SJSA1 (cell line): ENCODE measurements at places on chromosomes 11 and 22. TPM values are rescaled to one million over a fixed set of nuclear protein-coding genes. Genes with fewer than 3 reads are reported as not detected.
A peak's percentile ranks its signal among the peaks of the same experiment; 100 is the strongest.

Gene SHISAL1
- 1.5 and 2.4 TPM in 2 replicates for total RNA-seq

Gene SCGB1C1
- not detected in 2 replicates for total RNA-seq

Gene MAP6
- 0.13 TPM in 1 of 2 replicates, not detected in the other for total RNA-seq

Gene OR51B4
- not detected in 2 replicates for total RNA-seq

Gene POU2AF3
- not detected in 2 replicates for total RNA-seq

Gene DEFB131B
- not detected in 2 replicates for total RNA-seq

Gene FAM83F
- total RNA-seq, result not detected in 2 replicates

DNA sequence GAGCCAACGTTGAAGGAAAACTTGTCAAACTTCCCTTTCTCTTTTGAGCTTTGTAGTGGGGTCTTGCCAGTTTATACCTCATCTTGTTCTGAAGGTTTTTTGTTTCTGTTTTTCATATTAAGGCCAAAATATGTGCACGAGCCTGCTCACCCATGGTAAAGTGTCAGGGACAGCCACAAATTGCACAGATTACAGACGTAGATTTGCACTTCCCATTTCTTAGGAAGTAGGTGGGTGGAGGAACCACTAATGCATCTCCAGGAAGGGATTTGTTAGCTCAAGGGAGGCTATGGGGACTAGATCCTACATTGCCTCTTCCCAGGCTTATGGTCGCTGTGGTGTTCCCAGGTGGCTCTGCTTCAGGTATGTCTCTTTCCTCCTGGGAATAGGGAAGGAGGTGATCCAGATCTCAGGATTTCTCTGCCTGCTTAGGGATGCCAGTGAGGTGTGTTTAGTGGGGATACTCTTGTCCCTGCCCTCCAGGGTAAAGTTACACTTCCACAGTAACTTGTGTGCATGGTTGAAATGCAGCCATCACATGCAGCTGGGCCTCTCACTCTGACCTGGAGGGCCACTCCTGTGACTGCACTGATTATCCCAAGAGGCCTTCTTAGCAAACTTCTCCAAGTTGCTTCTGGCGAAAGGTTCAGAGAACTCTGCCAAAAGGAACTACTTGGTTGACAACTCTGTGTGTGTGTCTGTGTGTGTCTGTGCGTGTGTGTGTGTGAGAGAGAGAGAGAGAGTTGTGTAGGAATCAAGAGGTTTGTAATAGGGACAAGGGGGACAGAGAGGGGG is 9.8 kb downstream of the PPFIBP2 start:
- DNase-seq, result no peak

Gene CREBZF
- 15.2 and 24.6 TPM in 2 replicates for total RNA-seq

DNA sequence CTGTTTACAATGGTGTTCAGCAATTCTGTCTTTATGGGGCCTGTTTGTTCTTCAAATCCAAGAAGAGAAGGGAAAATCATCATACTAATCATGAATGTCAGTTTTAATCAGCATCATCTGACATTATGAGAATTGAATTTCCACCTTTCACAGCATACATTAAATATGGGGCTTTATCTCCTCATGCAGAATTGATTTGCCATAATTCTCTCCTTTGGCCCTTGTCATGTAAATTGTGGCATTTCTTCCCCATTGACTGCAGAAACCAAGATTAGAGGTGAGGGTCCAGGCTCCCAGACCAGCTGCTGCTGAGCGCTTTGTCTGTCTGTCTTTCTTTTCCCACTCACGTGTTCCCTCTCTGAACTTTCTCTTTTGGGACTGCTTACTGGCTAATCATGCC is 232.1 kb upstream of the NAV2 start:
- no peak for DNase-seq

GRCh38 chr11:104390651-104391050 is 226.7 kb upstream of the PDGFD start:
- no peak for DNase-seq

Gene AIFM3
- not detected in 2 replicates for total RNA-seq

DNA sequence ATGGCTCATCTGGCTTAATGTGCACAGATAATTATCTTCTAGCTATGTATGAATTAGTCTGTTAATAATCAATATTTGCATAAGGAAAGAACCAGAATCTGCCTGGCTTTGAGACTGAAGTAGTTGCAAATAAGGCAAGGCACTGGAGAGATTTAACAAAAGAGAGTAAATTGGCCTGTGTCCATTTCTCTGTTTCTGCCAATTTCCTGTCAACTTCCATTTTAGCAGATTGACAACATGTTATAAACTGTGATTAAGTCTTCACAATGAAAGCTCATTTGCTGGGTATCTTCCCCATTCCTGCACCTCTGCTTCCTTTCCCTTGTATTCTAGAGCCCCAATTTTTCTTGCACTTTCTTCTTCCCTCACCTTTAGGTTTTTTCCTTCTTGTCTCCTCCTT is 5.3 kb upstream of the TMEM123 start:
- DNase-seq, result no peak

Gene GTF2H1
- 93.8 and 121 TPM in 2 replicates for total RNA-seq

Gene ASPHD2
- 0.06 and 0.87 TPM in 2 replicates for total RNA-seq

Gene NXPE2
- 0.29 TPM in 1 of 2 replicates, not detected in the other for total RNA-seq

DNA sequence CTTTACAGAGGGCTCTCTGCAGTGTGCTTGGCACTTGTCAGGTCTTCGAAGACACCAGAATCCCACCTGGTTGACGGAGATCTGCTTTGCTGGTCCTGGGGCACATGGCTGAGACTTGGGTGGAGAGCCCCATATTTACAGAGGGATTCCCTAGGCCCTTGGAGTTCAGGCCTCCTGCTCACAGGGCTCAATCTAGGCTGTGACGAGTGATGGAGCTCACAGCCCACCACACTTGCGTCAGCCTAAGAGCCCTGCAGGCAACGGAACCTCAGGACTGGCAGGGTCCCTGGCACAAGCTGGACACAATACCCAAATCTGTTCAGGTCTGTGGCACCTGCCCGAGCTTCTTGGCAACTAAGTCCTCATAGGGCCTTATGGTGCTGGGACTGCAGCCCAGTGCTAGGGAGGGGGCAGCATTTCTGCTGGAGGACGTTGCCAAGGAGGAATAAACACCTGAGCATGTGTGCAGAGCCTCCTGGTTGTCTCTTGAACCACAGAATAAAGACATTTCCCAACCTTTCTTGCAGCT is 59.1 kb downstream of the KCNC1 start:
- DNase-seq, result no peak

Gene LGR4
- total RNA-seq, result 16.5 and 21.3 TPM in 2 replicates

- DNase-seq, result no peak
Measured at GRCh38 chr11:73949912-73950311, 914 bp upstream of the DNAJB13 start.

GRCh38 chr22:20127869-20128618 is 3.6 kb upstream of the ZDHHC8 start:
- DNase-seq, result no peak

GRCh38 chr11:3916962-3917361 is 61.5 kb downstream of the STIM1 start:
- DNase-seq, result no peak

Gene PVALB
- total RNA-seq, result not detected in 2 replicates

GRCh38 chr11:43410394-43410793 is 51.7 kb downstream of the TTC17 start:
- DNase-seq, result no peak

Gene DBX1
- not detected in 2 replicates for total RNA-seq

- DNase-seq, result no peak
Measured at GRCh38 chr11:134483857-134484256, 71.8 kb upstream of the B3GAT1 start.

Gene PRG3
- total RNA-seq, result not detected in 2 replicates

DNA sequence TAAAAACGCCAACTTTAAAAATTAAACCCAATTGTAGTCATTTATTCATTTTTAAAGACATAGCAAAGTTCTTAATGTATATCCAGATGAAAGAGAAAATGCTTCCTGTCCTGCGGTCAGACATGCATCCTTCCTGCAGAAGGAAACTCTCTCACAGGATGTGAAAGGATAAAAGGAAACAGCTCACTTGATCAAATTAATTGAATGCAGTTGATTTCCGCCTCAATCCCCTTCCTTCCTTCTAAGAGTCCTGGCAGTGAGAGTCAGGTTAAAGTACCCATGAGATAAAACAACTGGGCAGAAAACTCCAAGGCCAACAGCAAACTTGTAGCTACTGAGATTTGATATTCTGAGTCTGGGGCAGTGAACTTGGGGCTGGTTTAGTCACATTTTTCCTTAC is 38.5 kb downstream of the CWC15 start:
- DNase-seq, result no peak

GRCh38 chr11:117822074-117823033 is 2.2 kb downstream of the FXYD2 start:
- no peak for DNase-seq

- DNase-seq, result no peak
Measured at GRCh38 chr22:20946080-20946986, 20.7 kb upstream of the AIFM3 start.

DNA sequence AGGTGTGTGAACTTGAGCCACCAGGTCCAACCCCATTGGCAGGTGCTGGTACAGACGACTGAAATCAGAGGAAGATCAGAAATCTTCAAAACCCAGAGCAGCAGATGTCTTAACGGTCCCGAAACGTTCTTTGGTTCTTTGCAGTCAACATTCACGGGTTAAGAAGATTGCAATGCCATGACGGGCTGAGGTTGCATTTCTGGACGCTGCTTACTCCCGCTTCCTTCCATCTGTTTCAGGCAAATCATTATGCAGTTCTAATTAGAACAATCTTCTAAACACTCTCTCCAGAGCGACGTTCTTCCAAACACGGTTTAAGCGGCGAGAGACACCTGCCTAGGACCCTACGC is 492 bp upstream of the LUZP2 start:
- no peak for DNase-seq

GRCh38 chr11:128544471-128545051 is 42.8 kb downstream of the ETS1 start:
- no peak for DNase-seq

DNA sequence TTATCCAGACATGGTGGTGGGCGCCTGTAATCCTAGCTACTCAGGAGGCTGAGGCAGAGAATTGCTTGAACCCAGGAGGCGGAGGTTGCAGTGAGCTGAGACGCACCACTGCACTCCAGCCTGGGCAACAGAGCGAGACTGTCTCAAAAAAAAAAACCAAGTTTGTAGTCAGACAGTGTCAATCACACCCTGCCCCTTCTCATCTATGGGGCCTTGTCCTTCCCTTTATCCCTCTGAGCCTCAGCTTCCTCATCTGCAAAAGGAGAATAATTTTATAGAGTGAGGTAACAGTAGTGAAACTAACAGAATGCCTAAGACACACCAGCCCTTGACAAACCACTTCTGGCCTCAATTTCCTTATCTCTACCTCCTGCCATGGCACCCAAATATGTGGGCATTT is 10.7 kb downstream of the BCL9L start:
- DNase-seq, result no peak

GRCh38 chr22:41128606-41129005 is 36.2 kb downstream of the EP300 start:
- no peak for DNase-seq

GRCh38 chr11:84905411-84905810 is 721.7 kb downstream of the DLG2 start:
- no peak for DNase-seq

Gene GRAP2
- 0.61 TPM in 1 of 2 replicates, not detected in the other for total RNA-seq

Gene RIBC2
- not detected in 2 replicates for total RNA-seq

GRCh38 chr22:40757071-40757470 is 62.1 kb downstream of the SLC25A17 start:
- no peak for DNase-seq

- peak; percentile 42 for DNase-seq
Measured at GRCh38 chr11:77127235-77127911, 673 bp upstream of the MYO7A start.

- no peak for DNase-seq
Measured at GRCh38 chr11:134063124-134063495, 5.8 kb upstream of the JAM3 start.

Gene FUT4
- total RNA-seq, result 3.0 and 3.2 TPM in 2 replicates

- DNase-seq, result no peak
Measured at GRCh38 chr22:38716826-38717225, 11.1 kb downstream of the GTPBP1 start.

Gene ZNF215
- total RNA-seq, result not detected in 2 replicates

Gene VSIG10L2
- not detected in 2 replicates for total RNA-seq

Gene MS4A4A
- total RNA-seq, result 0.18 TPM in 1 of 2 replicates, not detected in the other

GRCh38 chr11:115155978-115156377 is 348.2 kb downstream of the CADM1 start:
- DNase-seq, result no peak

- DNase-seq, result peak; percentile 47
Measured at GRCh38 chr22:46546466-46547178, 9.2 kb upstream of the CELSR1 start.

DNA sequence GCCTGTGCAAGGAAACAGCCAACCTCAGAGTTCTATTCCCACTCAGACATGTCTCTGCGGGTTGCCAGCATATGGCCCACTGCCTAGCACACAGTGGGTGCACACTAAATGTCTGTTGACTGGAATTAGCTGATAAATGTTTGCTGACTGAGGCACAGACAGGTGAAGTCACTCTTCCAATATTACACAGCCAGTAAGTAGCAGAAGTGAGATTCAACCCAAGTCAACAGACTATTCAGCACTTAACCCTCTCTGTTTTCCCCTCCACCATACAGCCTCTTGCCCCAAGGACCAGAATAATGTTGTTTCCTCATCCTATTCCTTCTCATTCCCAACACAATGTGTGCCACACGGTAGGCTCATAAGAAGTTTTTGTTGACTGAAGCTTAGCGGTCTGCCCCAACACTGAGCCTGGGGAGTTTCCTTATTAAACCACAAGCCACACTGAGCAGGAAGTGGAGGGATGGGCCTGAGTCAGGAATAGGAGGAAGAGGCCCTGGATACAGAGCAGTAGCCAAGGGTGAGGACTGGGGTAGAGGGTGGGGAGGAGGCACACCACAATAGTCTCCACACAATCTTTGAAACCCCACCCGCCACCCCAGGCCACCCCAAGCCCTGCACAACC is 15.7 kb upstream of the IL10RA start:
- no peak for DNase-seq

- no peak for DNase-seq
Measured at GRCh38 chr11:16293204-16293681, 63.1 kb downstream of the SOX6 start.

DNA sequence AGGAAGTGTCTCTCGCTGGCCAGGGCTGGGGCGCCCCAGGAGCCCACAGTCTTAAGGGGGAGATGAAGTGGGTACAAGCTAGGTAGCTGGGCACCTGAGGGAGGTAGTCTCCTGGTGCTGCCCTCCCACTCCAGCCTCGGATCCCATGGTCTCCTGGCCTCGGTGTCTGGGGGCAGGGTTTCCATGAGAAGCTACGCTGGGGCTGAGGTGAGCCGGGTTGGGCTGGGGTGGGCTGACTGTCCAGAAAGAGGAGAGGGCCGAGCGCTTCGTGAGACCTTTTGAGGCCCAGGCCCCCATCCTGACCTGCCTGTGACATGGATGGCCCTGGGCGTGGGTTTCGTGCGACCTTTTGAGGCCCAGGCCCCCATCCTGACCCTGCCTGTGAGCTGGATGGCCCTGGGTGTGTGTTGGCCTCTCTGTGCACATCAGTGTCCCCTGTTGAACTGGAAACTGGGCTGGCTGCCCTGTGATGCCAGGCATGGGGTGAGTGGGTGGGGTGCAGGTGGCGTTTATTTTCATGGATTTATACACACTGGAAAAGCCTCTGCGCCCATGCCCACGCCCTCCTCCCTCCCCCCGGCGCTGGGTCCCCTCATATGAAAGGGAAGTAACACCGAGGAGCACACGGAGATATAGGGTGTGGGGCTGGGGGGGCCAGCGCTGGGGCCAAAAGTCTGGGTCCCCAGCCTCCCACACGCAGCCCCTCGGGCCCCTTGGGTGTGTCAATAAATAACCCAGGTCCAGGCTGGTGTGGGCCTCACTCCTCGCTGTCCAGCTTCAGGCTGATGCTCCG is 8.6 kb downstream of the AIP start:
- peak; percentile 52 for DNase-seq
